HAP-1 (cell line): ENCODE measurements at places on chromosomes 7 and 10.
A peak's percentile ranks its signal among the peaks of the same experiment; 100 is the strongest.

GRCh38 chr7:73966941-73967831 lies 60.8 kb upstream of the ELN start:
- DNase-seq = no peak

DNA sequence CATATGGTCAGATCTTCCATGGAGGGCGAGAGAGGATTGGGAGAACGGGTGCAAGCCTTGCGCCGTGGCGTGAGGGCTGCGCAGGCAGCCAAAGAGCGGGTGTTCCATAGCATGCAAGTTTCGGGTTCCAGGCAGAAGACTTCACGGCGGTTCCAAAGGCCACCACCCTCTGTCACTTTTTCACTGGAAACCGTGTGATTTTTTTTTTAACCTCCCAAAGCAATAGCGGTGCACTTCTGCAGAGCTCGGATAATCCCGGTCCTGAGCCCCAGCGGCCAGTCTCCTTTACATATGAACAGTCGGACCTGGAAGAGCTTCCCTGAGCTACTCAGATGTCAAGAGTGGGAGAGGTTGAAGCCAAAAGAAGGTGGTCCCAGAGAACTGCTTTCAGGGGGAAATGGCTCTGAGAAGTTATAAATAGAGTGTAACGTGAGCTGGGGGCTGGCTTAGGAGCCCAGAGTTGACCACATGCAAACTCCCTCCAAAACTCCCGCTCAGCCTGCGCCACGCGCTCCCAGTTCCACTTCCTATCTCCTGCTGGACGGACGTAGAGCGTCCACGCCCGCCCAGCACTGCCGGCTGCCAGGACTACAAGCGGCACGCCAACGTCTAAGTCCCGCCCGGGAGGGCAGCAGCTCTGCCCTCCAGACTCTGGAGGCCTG lies at the start of gene MEOX2:
MEOX2 (minus strand) TSS at position 389 of the 662 bp plus-strand sequence; CDS start at position 108, 281 bp downstream.
- DNase-seq = no peak

DNA sequence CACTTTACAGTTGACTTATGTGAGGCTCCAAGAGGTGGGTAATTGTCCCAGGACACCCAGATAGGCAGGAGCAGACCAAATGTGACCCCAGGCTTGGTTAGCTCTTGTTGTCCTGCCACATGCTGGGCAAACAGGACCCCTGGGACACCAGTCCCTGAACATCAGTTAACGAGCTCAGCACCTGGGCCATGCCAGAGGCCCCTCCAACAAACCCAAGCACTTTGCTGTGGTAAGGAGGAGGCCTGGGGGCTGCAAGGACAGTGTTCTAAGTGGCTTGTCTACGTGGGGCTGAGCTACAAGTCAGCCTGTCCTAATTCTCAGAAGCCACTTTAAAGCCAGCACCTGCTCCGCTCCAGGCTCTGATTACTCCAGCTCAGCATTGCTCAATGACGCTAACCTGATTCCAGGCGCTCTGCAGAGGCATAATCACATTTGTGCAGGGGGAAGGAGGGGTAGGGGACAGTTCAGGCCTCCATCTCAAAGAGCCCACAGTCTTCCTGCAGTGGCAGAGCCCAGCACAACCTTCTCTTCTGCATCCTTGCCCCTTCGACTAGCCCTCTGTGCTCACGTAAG lies 57.2 kb downstream of the DDC start:
- no peak for DNase-seq

GRCh38 chr10:96540240-96540639 lies 26.5 kb upstream of the TLL2 start:
- no peak for DNase-seq

DNA sequence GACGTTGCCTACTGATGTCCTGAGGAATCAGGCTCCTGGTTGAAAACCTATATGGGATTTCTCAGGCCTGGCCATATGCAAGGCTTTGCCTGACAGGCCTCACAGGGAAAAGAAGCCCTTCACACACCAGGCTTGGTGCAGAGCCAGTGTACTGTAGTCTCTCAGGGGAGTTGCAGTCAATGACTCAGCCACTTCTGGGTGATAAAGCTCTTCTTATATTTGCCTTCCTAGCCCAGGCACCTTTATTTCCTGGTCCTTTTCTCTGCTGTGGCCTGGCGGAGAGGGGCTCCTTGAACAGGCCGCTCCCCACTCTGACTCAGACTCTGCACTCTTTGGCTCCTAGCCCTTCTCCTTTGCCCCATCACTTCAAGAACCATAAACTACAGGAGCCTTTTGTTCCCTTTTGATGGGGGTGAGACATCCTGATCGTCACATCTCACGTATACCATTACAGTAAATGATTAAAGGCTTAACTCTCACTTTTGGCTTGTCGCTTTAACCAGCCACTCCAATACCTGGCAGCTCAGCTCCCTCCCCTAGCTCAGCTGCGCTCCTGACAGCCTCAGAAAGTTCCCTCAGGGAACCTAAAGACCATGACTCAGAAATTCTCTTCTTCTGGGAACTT lies 33.5 kb downstream of the DPY19L1 start:
- DNase-seq = peak; percentile 12

GRCh38 chr10:58394471-58394870 lies 9.3 kb downstream of the TFAM start:
- no peak for DNase-seq

DNA sequence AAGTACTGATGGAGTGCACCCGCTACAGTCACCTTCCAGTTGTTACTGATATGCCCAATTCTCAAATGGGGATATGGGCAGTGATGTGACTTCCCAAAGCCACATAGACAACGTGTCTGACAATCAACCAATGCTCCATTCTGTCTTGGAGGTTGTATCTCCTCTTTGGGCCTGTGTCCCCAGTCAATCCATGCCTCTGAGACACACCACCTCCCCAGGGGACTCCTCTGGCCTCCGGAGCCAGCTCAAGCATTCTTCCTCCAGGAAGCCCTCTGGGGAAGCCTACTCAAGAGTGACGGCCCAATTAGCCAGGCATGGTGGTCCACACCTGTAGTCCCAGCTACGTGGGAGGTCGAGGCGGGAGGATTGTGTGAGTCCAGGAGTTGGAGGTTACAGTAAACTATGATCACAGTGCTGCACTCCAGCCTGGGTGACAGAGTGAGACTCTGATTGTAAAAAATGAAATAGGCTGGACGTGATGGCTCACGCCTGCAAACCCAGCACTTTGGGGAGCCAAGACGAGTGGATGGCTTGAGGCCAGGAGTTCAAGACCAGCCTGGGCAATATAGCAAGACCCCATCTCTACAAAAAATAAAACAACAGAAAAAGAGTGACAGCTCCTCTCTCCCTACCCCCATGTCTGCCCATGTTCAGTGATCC lies 99.5 kb upstream of the TNRC18 start:
- DNase-seq = peak; percentile 49
